ENCODE measurements at places on chromosomes 3 and 15. TPM values are rescaled to one million over a fixed set of nuclear protein-coding genes. Genes with fewer than 3 reads are reported as not detected.

DNA sequence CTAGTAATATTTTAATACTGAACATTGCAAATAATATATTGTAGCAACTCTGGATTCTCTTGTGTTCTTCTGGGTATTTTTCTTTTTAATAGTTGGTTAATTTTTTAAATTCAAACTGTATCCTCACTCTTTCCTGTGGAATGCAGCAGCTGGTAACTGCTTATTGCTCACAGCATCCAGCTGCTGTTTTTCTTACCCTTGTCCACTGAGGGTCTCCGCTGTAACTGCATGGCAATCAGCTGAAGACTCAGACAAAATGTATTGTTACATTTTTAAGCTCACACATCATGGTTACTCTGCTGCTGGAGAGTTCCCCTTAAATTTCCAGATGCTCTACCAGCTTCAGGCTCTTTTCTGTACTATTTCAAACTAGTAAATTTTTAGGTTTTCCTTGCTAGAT is 227.6 kb downstream of the MBNL1 start:
- H3K36me3 ChIP-seq = no peaks in the 10 kb centered on the region
- H3K4me1 ChIP-seq = peaks cover 11% of the 10 kb centered on the region
- H3K27ac ChIP-seq = no peak overlapping the region
- no peaks in the 10 kb centered on the region for H3K27me3 ChIP-seq
- no peak overlapping the region for H3K4me3 ChIP-seq

DNA sequence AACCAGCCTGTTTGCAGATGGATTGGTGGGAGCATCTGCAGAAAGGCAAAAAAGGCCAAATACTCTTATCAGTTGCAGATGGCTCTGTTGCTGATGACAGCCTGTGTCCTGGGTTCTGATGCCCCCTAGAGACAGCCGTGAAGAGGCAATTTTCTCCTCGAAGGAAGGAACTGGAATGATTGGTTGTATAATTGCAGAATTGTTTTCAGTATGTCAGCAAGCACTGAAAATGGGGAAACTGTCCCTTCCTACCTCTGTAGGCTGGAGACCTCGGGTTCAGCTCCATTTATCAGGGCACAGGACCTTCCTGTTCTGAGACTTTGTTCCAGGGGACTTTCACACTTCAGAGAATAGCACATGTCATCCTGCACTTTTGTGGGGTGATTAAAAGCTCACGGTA is 103.0 kb downstream of the PGPEP1L start:
- no peaks in the 10 kb centered on the region for H3K36me3 ChIP-seq
- no peaks in the 10 kb centered on the region for H3K27me3 ChIP-seq
- H3K4me1 ChIP-seq = peaks cover 18% of the 10 kb centered on the region
- DNase-seq = peak; percentile 41
- H3K27ac ChIP-seq = no peak overlapping the region
- H3K4me3 ChIP-seq = no peak overlapping the region

GRCh38 chr3:196948442-196949284 is 6.3 kb upstream of the NCBP2 start:
- DNase-seq = no peak
- H3K4me1 ChIP-seq = peaks cover 2% of the 10 kb centered on the region
- no peaks in the 10 kb centered on the region for H3K27me3 ChIP-seq

Gene STAC
- 4.8 TPM for polyA plus RNA-seq

Gene DNAH12
- 15.7 TPM for polyA plus RNA-seq

DNA sequence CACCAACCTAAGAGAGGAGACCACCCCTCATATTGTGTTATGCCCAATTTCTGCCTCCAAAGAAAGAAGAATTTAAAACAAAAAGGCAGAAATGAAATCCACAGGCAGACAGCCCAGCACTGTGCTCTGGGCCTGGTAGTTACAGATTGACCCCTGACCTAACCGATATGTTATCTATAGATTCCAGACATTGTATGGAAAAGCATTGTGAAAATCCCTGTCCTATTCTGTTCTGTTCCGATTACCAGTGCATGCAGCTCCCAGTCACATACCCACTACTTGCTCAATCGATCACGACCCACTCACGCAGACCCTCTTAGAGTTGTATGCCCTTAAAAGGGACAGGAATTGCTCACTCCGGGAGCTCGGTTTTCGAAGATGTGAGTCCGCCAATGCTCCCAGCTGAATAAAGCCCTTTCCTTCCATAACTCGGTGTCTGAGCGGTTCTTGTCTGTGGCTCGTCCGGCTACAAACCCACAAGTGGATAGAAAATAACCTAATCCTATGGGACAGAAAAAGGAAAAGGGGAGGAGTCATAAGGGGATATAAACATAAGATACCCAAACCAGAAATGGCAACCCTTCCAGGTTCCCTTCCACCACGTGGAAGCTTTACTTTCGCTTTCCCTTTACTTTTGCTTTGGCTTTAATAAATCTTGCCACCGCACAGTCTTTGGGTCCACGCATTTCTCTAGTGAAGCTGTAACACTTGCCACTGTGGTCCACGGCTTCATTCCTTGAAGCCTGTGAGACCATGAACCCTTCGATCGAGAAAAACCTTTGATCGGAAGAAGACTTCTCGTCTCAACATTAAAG is 1.7 kb upstream of the CFAP91 start:
- DNase-seq = no peak
- H3K27me3 ChIP-seq = no peaks in the 10 kb centered on the region
- no peaks in the 10 kb centered on the region for H3K4me1 ChIP-seq
- H3K4me3 ChIP-seq = no peak overlapping the region
- no peak overlapping the region for H3K27ac ChIP-seq

Gene RAP2B
- polyA plus RNA-seq = 3.9 TPM

DNA sequence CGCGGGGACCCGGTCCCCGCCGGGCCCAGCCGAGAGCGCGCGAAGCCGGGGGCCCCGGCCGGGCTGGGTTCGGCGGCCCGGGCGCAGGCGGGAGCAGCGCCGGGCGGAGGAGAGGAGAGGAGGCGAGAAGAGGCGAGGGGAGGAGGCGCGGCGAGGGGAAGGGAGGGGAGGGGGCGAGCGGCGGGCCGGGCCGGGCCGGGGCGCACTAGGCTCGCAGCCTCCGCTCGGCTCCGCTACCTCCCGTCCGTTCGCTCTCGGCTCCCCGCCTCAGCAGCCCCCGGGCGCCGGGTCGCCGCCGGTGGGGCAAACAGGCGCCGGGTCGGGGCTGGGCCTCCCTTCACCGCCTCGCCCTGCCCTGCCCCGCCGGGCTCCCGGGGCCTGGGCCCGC is 351 bp downstream of the INSYN1 start:
- DNase-seq = no peak
- H3K27ac ChIP-seq = peak overlapping the region; percentile 66
- H3K27me3 ChIP-seq = no peaks in the 10 kb centered on the region
- H3K4me1 ChIP-seq = peaks cover 22% of the 10 kb centered on the region
- peak overlapping the region; percentile 69 for H3K4me3 ChIP-seq

GRCh38 chr3:88142094-88142624 is 7.6 kb upstream of the C3orf38 start:
- DNase-seq = no peak
- no peaks in the 10 kb centered on the region for H3K36me3 ChIP-seq
- H3K27ac ChIP-seq = no peak overlapping the region
- H3K4me1 ChIP-seq = peaks cover 6% of the 10 kb centered on the region
- no peak overlapping the region for H3K4me3 ChIP-seq

Gene SERPINI2
- 0.47 TPM for polyA plus RNA-seq

GRCh38 chr3:49427586-49427985 is 1.5 kb downstream of the NICN1 start:
- no peak overlapping the region for H3K27ac ChIP-seq
- no peaks in the 10 kb centered on the region for H3K36me3 ChIP-seq
- H3K27me3 ChIP-seq = no peaks in the 10 kb centered on the region
- no peak overlapping the region for H3K4me3 ChIP-seq
- no peaks in the 10 kb centered on the region for H3K4me1 ChIP-seq
- DNase-seq = no peak

GRCh38 chr3:129360171-129360611 is 68.2 kb downstream of the EFCAB12 start:
- H3K4me1 ChIP-seq = no peaks in the 10 kb centered on the region
- no peaks in the 10 kb centered on the region for H3K27me3 ChIP-seq
- H3K27ac ChIP-seq = no peak overlapping the region
- H3K4me3 ChIP-seq = no peak overlapping the region
- H3K36me3 ChIP-seq = no peaks in the 10 kb centered on the region
- no peak for DNase-seq

- peaks cover 45% of the 10 kb centered on the region for H3K4me1 ChIP-seq
- H3K36me3 ChIP-seq = no peaks in the 10 kb centered on the region
- H3K27me3 ChIP-seq = no peaks in the 10 kb centered on the region
- peak; percentile 49 for DNase-seq
- H3K4me3 ChIP-seq = no peak overlapping the region
Measured at GRCh38 chr3:15384510-15385237, 42.7 kb downstream of the METTL6 start.

GRCh38 chr3:5757213-5757804 is 569.8 kb downstream of the EDEM1 start:
- no peak overlapping the region for H3K4me3 ChIP-seq
- no peaks in the 10 kb centered on the region for H3K27me3 ChIP-seq
- peaks cover 15% of the 10 kb centered on the region for H3K4me1 ChIP-seq
- H3K27ac ChIP-seq = no peak overlapping the region
- DNase-seq = no peak
- H3K36me3 ChIP-seq = no peaks in the 10 kb centered on the region

DNA sequence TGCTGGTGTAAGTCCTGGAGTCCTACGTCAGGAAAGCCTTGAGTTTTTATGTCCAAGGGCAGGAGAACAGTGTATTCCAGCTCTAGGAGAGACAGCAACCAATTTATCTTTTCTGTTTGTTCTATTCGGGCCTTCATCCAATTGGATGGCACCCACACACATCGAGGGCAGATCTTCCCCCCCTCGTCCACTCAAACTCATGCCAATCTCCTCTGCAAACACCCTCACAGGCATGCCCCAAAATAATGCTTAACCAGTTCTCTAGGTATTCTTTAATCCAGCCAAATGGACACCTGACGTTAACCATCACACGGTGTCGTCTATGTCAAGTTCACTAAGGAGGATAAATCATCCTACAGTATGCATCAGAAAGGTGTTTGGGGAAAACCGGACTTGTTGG is 102.5 kb upstream of the TRPM1 start:
- H3K4me1 ChIP-seq = peaks cover 4% of the 10 kb centered on the region
- no peaks in the 10 kb centered on the region for H3K36me3 ChIP-seq
- H3K27me3 ChIP-seq = no peaks in the 10 kb centered on the region

Gene THAP10
- polyA plus RNA-seq = 6.1 TPM

- no peak for DNase-seq
- H3K27ac ChIP-seq = no peak overlapping the region
- H3K27me3 ChIP-seq = no peaks in the 10 kb centered on the region
- no peak overlapping the region for H3K4me3 ChIP-seq
- no peaks in the 10 kb centered on the region for H3K4me1 ChIP-seq
Measured at GRCh38 chr3:158739661-158740060, 7.4 kb upstream of the RARRES1 start.

DNA sequence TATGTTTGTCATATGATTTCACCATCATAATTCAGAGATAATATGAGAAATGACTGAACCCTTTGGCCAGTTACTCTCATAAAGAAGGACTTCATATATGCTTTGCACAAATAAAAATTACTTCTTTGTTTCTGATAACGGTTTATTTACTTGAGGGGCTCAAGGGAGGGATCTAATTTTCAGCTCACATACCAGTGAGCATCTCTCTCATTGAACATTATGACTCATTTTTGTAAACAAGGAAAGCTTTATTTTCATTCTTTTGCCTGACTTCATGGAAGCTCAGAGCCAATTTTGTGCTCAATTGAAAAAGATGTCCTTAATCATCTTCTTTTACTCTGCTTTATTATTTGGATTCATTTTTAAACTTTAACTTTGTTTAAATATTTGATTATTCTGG is 5.8 kb downstream of the NLGN1 start:
- DNase-seq = no peak
- no peaks in the 10 kb centered on the region for H3K36me3 ChIP-seq
- no peak overlapping the region for H3K4me3 ChIP-seq

GRCh38 chr3:107323723-107324122 is 53.5 kb upstream of the CCDC54 start:
- H3K4me1 ChIP-seq = no peaks in the 10 kb centered on the region
- DNase-seq = no peak
- no peaks in the 10 kb centered on the region for H3K27me3 ChIP-seq
- no peak overlapping the region for H3K27ac ChIP-seq

Measured in testis (tissue), 5 donors.